ENCODE measurements at places on chromosomes 3 and 15.

- peak overlapping the region; percentile 33 for H3K27ac ChIP-seq
- no peaks in the 10 kb centered on the region for H3K27me3 ChIP-seq
- DNase-seq = no peak
- peaks cover 18% of the 10 kb centered on the region for H3K36me3 ChIP-seq
- H3K4me3 ChIP-seq = no peak overlapping the region
- H3K4me1 ChIP-seq = peaks cover 43% of the 10 kb centered on the region
These were observed 3.2 kb upstream of the FBXL22 start for GRCh38 chr15:63593705-63594671.

DNA sequence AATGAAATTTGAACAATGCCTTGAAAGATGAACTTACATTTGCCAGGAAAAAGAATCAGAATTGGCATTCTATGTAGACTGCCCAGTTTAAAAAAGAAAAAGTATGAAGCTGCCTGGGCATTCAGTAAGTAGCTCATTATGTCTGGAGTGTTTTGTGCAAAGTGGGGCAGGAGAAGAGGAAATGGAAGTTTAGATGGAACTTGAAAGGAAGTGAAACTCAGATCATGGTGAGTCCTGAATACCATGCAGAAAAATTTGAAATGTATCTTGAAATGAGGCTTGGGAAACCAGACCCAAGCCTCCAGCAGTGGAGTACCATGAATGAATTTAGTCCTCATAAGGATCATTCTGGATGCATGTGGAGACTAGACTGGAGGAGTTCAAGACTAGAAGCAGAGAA, 4.8 kb upstream of the MORC1 start:
- DNase-seq = no peak
- no peaks in the 10 kb centered on the region for H3K4me1 ChIP-seq
- no peaks in the 10 kb centered on the region for H3K36me3 ChIP-seq
- H3K27me3 ChIP-seq = no peaks in the 10 kb centered on the region

GRCh38 chr3:123571264-123571972, 13.4 kb downstream of the HACD2 start:
- H3K4me1 ChIP-seq = peaks cover 4% of the 10 kb centered on the region
- no peak overlapping the region for H3K4me3 ChIP-seq
- no peak overlapping the region for H3K27ac ChIP-seq
- DNase-seq = peak; percentile 49

DNA sequence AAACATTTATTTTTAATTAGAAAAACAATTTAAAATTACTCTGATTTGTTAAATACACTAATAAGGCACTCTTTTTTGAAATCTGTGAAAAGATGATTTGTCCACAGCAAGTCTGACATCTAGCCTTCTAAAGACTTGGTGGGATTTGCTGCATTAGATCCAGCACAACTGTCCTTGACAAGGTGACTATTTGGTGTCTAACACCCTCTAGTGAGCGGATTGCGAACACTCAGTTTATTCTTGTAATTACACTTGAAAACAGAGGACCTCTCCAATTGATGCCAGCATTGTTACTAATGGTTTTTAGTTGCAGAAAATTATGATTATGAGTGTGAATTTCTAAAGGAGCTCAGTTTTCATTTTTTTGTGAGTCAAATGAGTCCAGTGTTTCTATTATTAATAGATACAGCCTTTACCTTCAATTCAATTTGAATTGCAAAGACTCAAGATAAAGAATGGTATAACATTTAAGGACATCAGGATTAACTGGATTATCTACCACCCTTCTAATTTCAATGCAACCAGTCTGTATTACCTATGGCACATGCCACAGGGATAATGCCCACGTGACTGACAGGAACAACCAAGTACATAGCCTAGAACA, 29.7 kb upstream of the STRIT1 start:
- H3K27ac ChIP-seq = no peak overlapping the region
- H3K27me3 ChIP-seq = no peaks in the 10 kb centered on the region
- no peaks in the 10 kb centered on the region for H3K4me1 ChIP-seq
- DNase-seq = peak; percentile 90
